ENCODE measurements at places on chromosomes 1 and 21.

- no peak for DNase-seq
Measured at GRCh38 chr1:15755646-15756040, 3.0 kb upstream of the FBLIM1 start.

GRCh38 chr1:193538003-193538354 is 351.6 kb upstream of the B3GALT2 start:
- DNase-seq, result no peak

- no peak for DNase-seq
Measured at GRCh38 chr1:212622906-212623305, 14.3 kb downstream of the ATF3 start.

DNA sequence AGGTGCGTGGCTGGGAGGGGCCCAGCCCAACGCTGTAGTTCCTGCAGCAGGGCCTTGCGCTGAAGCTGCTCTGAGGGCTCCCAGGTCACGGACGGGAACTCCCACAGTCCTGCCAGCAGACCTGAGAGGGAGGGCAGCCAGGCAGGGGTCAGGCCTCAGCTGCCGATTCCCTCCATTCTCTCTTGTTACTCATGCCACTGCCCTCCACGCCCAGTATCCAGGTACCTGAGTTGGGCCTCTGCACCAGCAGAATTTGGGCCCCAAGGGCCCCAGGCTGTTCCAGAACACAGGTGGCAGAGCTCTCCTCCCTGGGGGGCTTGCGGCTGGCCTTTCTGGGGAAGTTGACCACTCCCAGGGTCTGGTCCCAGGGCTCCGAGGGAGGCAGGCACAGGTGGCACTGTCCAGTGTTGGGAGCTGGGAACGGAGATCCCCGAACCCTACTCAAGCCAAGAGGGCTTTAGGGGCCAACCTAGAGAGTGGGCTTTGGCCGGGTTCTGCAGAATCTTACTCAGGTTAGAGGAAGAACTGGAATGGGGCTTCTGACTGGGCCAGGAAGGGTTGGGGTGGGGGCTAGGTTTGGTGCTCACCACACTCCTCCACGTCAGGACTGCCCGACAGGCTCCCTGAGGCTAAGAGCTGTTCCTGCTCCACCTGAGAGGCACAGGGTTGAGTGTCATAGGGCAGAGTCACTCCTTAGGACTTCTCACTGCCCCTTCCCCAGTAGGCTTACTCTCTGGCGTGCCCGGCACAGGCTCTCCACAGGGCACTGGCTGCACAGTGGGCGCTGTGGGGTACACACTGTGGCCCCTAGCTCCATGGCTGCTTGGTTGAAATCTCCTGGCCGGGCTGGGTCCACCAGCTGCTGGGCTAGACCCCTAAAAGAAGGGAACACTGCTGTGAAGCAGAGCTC is 5.0 kb downstream of the HPDL start:
- DNase-seq, result no peak

DNA sequence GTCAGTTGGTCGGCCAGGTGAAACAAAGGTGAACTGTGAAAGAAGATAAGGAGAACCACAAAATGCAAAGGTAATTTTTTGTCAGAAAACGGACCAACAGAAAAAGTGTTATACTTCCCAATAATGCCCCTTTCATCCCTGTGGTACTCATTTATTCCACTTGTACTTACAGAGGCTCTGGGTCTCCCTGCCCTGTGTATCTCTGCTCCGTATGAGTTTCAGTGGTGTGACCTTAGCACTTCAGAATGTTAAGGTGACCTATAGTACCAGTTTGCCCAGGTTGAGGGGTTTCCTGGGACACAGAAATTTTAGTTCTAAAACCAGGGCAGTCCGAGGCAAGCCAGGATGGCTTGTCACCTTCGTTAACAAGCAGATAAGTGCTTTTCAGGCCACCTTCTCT is 254.8 kb downstream of the OLFM3 start:
- DNase-seq, result no peak

- DNase-seq, result no peak
Measured at GRCh38 chr1:236809148-236809547, 14.1 kb downstream of the MTR start.

- no peak for DNase-seq
Measured at GRCh38 chr1:186681121-186681520, 898 bp upstream of the PTGS2 start.

DNA sequence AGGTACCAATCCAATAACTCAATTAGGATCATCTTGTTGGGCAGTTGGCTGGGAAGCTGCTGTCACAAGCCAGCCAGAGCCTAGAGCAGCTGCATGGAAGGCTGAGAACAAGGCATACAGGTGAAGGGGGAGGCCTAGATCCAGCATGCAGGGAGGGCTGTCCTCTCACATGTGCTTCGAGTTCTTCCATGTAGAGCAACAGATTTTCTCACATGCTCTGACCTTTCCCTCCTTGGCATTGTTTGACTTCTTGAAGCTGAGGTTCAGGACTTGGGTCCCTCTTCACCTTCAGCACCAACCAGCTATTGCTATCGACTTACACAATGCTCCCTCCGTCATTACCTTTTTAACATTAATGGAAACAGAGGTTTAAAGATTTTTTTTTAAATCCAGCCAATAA is 257.7 kb downstream of the ATG4C start:
- no peak for DNase-seq

DNA sequence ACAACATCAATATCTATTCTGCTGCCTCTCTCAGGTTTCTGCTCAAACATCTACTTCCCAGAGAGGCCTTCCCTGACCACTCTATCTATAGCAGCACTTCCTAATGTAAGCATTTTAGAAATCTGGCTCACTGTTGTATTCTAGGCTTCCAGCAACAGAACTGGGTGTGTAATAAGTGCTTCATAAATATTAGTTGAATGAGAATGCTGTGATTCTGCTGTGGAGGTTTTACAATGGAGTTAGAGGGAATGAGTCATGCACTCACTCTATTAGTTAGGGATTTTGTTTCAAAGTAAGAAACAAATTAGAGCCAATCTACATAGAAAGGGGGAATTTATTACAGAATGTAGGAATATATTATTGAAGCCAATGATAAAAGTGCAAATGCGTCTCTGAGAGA is 38.6 kb upstream of the SLC35F3 start:
- DNase-seq, result peak; percentile 32

GRCh38 chr1:226609836-226610455 is 61.4 kb downstream of the STUM start:
- peak; percentile 34 for DNase-seq

DNA sequence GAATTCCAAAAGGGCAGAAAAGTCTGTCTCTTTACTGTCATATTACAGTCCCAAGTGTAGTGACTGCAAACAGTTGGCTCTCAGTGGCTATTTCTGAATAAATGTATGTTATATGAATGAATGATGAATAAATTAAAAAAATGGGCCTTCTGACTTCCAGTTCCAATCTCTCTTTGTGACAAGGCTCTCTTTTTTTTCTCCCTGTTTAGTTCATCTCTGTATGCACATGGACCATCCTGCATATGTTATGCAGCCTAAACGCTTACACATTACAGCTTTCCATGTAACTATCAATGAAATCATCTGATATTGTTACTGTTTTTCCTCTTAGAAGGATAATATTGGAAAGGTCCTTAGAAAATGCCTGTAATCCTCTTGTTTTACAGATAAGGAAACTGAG is 363.0 kb downstream of the NUF2 start:
- no peak for DNase-seq

DNA sequence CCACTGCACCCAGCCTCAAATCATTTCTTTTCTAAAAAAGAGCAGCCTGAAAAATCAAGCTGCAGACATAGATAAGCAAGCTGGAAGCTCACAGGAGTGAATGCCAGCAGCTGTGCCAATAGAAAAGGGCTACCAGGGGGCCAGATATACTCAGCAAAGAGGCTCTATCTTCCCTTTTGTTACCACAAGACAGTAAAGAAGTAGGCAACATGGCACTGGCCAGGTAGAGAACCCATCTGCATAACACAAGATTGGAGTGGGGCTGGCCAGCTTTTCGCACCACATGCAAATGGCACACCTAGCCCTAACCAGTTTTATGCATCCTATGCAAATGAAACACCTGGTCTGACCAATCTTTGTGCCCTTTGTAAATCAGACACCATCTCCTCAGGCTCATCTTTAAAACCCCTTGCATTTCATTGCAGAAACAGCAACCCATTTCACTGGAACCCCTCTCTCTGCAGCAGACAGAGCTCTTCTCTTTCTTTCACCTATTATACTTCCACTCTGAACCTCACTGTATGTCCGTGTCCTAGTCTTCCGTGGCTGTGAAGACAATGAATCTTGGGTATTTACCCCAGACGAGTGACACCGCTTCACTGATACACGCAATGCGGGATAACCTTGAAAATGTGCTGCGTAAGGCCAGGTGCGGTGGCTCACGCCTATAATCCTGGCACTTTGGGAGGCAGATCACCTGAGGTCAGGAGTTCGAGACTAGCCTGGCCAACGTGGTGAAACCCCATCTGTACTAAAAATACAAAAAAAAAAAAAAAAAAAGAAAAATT is 15.1 kb downstream of the CASP9 start:
- DNase-seq, result no peak

DNA sequence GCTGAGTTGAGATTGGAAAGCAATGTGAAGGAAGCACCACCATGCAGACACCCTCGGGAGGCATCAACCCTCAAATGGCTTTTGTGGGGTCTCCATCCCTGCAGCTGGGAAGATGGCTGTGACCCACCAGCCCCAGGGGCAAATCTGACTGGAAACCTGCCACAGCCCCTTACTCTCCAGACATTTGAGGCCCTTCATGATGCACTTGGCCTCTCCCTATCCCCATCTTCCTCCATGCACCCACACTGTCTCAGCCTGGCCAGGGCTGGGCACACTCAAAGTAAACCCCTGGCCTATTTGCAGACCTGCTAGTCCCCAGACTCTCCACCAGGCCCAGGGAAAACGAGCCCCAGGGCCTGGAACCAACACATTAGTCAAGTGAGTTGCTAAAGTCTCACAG is 205.2 kb downstream of the MATN1 start:
- DNase-seq, result no peak

GRCh38 chr1:151157067-151157531 is 650 bp downstream of the TNFAIP8L2 start:
- DNase-seq, result no peak

DNA sequence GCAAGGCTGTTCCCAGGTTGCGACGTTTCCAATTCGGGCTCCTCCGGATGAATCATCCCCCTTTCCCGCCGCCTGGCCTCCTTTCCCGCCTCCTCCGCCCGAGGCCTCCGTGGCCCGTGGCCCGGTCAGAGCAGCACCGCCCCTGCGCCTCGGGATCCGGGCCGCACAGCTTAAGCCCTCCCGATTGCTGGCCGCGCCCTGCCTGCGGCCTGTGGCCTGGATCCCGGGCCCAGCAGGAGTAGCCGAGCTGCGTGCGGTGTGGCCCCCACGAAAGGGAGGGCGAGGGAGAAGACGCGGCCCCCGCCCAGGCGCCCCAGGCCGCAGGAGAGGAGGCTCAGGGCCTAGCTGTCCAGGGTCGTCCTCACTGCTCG is 1.0 kb downstream of the TMEM200B start:
- DNase-seq, result peak; percentile 77

DNA sequence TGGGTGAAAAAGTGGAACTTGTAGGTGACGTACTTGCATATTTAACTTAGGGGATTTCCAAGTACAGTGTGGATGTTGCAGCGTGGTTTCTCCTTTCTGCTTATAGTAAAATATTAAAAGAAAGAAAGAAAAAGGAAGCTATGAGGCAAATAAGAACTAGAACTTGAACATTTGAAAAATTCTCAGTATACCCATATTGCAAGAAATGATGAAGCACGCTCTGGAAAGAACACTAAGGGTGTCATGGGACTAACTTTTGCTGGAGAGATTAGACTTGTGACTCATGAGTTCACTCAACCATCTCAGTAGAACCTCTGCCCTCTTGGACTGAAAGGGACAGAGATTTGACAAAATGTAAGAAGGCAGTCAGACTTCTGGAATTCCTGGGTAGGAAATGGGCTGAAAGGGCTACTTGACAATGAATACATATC is 704.5 kb upstream of the ADGRL4 start:
- DNase-seq, result peak; percentile 7

GRCh38 chr1:57839067-57839466 is 415.2 kb upstream of the DAB1 start:
- peak; percentile 69 for DNase-seq

DNA sequence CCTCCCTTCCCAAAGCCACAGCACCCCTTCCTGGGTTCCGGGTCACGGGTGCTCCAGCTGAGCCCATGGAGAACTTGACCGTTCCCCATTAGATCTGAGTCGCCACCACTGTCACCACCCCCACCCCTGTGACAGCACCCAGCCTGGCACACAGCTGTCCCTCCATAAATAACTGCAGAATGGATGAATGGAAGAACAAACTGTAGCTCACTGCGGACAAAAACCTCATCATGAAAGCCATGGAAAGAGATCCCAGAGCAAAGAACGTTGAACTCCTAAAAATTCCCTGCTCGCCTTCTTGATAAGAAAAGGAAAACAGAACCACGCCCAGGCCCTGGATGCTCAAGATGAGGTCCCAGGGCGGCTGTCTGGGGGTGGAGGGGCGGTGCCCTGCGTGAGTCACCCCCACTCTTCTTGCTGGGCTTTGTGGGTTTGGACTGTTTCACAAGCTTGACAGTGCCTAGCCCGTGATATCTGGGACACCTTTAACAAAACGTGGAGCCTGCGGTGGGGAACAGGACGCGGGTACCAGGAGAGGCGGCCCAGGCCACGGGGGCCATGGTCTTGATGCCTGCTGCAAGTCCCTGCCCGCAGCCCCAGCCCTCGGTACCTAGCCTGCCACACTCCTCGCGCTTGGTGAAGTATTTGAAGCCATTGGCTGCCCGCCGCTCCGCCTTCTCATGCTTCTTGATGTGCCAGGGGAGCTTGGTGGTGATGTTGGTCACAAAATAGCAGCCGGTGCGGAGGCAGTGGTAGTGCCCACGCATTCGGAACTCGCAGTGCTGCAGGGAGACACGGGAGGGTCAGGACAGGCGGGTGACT is 151.9 kb downstream of the CASZ1 start:
- DNase-seq, result no peak

- no peak for DNase-seq
Measured at GRCh38 chr1:166119471-166119965, 47.3 kb downstream of the FAM78B start.

DNA sequence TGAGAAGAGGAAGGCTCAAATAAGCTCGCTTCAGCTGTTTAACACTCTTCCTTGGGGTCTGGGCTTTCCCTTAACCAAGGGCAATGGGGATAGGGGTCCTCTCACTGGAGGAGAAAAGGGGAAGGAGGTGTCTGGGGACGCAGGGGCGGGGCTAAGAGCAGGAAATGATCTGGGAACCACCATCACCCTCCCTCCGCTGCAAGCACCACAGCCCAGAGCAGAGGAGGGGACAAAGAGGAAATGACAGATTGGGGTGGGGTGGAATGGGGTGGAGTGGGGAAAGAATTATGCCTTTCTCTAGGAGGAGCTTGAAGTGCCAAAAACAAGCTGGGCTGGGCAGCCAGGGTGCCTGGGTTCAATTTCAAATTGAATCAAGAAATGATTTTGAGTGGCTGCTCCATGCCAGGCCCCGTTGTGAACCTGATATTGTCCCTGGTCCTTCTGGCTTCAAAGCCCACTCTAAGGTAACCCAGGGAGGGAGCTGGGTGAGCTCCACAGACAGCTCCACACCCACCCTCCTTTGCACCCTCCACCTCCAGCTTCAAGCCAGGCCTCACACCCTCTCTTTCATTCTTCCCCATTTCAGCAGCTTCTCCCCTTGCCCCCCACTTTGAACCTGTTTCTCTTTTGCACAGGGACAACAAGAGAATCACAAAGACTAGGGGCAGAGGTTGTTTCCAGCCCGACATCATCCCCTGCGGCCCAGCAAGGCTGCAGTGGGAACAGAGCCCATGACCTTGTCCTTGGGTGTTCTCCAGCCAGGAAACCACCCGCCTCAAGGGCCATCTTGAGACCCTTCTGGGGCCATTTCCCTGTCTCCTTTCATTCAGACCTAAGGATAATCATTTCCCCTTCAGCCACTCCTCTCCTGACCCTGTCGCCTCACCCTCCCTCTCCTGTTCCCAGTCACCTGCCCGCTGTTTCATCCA is 1.1 kb downstream of the ARHGAP30 start:
- DNase-seq, result no peak

- no peak for DNase-seq
Measured at GRCh38 chr1:2611621-2612437, 21.0 kb downstream of the MMEL1 start.
